ENCODE measurements at places on chromosomes 12 and 14.

GRCh38 chr14:54329082-54329695 lies 67.6 kb upstream of the CDKN3 start:
- DNase-seq, result peak; percentile 83

DNA sequence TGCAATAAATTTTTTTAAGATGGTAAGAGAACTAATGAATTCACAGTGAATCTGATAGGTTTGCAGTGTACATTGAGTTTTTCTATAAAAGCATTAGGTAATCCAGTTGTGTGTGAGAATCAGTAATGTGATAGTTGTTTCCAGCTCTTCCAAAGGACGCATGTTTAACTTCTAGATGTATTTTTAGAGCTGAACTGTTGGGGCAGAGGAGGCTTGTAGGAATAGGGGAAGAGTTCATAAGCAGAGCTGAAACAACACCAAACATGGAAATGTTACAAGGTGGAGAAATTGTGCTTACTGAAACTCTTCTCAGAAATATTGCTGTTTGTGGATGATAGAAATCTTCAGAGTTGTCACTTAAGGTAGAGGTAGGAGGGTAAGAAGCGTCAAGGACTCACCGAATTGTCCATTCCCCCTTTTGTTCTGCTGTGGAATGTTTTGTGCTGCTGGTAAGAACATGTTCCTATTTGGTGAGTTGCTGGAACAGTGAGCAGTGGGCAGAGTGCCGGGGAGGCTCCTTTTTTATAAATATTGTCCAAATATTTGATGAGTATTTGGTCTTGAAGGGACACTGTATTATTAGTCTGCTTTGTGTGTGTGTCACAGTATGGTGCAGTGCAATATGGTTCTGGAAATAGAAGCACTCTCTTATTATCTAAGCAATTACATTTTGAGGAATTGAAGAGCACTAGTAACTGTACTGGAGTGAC lies 76.7 kb downstream of the ANO6 start:
- no peak for DNase-seq

DNA sequence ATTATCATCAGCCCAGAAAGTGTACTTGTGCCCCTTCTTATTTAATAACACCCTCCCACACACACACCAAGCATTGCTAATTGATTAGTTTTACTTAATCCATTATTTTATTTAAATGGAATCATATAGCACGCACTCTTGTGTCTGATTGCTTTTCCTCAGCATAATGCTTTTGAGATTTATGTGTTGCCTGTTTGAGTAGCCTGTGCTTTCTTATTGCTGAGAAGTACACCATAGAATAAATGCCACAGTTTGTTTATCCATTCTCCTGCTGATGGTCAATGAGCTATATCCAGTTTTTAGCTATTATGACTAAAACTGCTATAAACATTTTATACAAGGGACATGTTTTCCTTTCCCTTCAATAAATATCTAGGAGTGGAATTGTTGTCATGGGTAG lies 409.9 kb upstream of the PDE3A start:
- DNase-seq, result no peak

- no peak for DNase-seq
Observed at GRCh38 chr14:30587141-30587540, 28.2 kb downstream of the G2E3 start.

DNA sequence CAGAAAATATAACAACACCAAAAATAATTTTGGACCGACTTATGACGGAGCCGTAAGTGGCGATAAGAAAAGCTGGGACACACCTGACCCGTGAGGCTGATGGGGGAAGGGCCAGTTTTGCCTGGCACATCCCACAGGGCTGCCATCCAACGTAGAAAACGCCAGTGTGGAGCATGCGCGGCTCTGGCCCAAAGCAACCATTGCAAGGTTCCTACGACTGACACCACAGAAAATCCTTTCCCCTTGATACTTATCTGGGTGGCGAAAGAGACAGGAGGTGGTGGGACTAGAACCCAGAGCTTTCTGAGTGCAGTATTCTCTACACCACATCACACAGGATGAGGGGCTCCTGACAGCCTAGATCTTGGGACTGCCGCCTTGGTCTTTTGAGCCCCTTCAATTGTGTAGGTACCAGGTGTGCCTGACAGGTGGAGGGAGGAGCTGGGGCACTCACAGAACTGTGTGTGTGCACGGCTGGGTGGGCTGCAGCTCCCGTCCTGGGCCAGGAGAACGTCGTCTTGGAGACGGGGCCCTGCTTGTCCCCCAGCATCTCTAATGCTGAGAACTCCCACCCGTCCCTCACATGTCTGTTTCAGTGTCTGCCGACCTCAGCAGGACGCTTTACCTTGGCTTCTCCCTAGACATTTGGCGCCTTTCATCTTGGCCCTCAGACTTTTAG lies 17.4 kb upstream of the CACNA2D4 start:
- DNase-seq, result no peak

- no peak for DNase-seq
Observed at GRCh38 chr14:95941897-95942296, 65.3 kb downstream of the TUNAR start.

GRCh38 chr12:53097207-53097563 lies 282 bp upstream of the IGFBP6 start:
- no peak for DNase-seq

DNA sequence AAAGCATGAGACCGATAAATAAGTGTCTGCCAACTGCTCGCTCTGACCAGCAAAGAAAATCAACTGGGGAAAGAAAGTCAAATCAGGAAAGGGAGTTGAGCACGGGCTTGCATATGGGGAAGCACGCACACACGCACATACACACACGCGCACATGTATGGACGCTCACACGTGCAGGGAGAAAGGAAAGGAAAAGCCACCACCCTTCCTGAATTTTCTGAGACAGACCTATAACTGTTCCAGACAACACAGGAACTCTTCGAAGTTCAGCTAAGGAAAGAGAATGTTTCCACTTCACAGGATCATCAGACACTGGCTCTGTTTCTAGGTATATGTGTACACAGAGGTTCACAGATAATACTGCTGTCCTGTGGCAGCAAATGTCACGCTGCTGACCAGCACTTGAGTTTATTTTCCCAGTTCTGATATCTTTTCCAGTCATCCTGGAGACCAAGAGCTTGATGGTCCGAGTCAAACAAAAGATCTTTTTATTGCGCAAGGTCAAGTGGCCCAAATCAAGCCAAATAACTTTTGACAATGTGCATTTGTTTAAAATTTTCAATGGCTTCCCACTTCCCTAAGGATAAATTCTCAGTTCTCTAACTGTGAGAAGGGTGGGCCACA lies 82.1 kb upstream of the TMCC3 start:
- DNase-seq, result peak; percentile 26

DNA sequence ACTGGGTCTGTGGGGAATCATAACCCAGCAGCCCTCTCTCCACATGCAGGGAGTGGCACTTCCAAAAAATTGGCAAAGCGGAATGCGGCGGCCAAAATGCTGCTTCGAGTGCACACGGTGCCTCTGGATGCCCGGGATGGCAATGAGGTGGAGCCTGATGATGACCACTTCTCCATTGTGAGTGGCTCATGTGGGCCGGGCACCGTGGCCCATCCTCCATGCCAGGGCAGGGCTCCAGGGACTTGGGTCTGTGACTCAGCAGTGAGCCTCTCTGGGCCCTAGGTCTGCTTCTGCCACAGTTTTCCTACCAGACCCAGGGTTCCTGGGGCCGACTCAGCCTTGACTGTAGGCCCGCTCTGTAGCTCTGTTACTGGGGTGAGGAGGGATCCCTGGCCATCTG lies 2.2 kb downstream of the NPFF start:
- no peak for DNase-seq

DNA sequence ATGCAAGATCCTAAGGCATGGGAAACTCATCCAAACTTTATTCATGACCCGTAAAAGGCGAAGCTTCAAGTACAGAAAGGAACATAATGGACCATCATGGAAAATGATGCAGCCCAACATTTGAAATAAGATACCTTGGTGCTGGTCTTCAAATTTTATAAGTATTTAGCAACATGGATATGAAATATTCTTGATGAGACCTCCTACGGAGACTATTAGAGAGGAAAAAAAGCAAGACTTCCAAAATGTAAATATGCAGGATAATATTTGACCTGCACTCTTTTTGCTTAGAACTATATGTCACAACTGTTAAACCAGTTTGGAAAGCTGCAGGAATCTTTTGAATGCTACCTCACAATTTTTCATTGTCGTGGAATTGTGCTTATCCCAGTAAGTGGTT lies 168.8 kb upstream of the ARID2 start:
- DNase-seq, result no peak

GRCh38 chr12:48005750-48006021 lies 1.4 kb upstream of the COL2A1 start:
- no peak for DNase-seq

DNA sequence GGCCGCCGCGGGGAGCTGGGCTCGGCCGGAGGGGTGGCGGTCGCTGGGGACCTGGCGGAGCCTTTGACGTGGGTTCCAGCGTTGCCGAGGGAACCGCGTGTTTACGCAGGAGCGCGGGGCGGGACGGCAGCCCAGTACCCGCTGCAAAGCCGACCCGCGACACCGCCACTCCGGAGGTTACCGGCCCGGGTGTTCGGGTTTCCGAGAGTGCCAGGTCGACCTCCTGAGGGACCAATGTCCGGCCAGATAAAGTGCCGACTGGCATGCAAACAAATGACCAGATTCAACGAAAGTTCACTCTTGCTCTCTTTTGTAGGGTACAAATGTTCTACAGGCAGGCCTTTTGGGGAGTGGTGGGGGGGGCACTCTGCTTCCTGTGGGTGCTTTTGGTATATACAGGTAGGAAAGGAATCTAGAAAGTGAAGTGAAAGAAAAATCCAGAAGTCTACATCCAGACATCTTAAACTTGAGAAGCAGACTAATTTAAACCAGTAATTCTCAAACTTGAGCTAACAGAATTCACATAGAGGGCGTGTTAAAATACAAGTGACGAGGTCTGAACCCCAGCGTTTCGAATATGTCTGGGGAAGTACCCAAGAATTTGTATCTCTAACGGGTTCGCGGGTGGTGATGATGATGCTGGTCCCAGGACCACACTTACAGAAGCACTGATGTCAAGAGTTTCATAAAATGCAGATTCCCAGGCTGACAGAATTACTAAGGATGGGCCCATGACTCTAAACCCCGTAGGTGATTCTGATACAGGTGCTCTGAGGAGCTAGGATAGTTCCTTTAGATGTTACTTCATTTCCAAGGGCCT lies at the start of gene GPR135:
GPR135 (minus strand) TSS at position 65 of the 820 bp plus-strand sequence. CDS start 154 bp downstream, outside the sequence.
- no peak for DNase-seq

- DNase-seq, result no peak
Observed at GRCh38 chr12:6234906-6235305, 34.7 kb downstream of the CD9 start.

- no peak for DNase-seq
Observed at GRCh38 chr14:98901511-98902205, 370.3 kb downstream of the BCL11B start.

GRCh38 chr12:11568155-11568761 lies 81.2 kb upstream of the ETV6 start:
- no peak for DNase-seq

GRCh38 chr12:132024758-132025157 lies 75.0 kb downstream of the EP400 start:
- DNase-seq, result no peak

- no peak for DNase-seq
Observed at GRCh38 chr14:23697680-23698079, 61.5 kb downstream of the DHRS2 start.

- no peak for DNase-seq
Observed at GRCh38 chr14:30820674-30821073, 53.7 kb upstream of the COCH start.

DNA sequence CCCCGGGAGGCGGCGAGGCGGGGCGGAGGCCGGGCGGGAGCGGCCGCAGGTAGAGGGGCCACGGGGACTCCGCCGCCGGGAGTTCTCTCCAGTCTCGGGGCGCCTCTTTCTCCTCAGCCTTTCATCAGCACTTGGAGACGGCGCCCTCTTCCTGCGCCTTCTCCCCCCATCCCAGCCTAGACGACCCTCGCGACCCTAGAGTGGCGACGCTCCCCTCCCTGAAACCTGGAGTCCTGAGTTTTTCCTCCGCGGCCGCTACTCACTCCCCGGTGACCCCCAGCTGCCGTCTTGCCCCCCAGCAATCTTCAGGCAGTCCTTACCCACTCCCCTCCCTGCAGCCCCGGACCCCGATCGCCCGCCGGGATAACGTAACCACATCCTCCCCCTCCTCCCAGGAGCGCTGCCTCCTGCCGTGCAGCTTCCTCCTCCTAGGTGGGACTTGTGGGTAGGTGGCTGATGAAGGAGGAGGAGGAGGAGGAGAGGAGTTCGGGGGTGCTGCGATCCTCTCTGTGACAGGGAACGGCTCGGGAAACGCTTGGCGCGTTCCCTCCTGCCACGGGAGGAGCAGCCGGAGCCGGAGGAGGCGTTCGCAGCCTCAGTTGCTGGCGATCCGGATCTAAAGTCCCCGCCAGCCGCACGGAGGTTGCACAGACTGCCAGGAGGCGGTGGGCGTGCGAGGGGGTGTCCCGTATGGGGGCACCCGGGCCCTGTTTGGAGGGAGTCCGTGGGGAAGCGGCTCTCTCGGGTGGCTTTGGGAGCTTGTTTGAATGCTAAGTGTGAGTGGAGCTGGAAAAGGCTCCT lies 891 bp downstream of the PLEKHA5 start:
- DNase-seq, result peak; percentile 39

GRCh38 chr14:67704484-67705089 lies 2.9 kb downstream of the RDH12 start:
- peak; percentile 78 for DNase-seq

GRCh38 chr14:102544747-102545460 lies 35.3 kb upstream of the ANKRD9 start:
- no peak for DNase-seq

- DNase-seq, result no peak
Observed at GRCh38 chr14:21704338-21704737, 30.7 kb upstream of the OR4E1 start.

- no peak for DNase-seq
Observed at GRCh38 chr14:53380867-53381225, 227.7 kb upstream of the DDHD1 start.

DNA sequence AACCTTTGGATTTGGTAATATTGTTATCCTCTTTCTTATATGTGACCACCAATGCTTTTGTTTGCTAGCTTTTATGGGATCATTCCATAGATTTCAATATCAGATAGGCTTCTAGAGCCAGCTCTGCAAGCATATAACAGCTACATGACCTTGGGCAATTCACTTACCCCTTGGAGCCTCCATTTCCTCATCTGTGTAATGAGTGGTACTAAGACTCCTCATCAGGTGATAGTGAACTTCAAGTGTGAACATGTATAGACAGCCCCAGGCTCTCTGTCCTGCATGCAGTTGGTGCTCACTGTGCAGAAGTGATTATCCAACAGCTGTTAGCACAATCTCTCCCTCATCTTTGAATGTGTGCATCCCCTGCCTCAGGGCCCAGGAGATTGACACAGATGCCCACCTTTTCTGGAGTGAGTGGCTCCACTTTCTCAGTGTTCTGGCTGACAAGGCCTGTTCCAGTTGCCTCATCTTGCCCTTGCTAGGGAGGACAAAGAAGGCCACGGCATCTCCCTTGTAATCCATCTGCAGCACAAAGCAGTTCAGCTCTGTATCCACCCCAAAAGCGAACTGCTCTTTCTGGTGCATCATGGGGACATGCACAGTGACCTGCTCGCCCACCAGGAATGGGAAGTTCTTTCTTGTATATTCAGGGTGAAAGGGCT lies 9.2 kb downstream of the SERPINA9 start:
- DNase-seq, result no peak

- DNase-seq, result peak; percentile 55
Observed at GRCh38 chr12:46524778-46525177, 152.2 kb upstream of the SLC38A2 start.
